ENCODE measurements at places on chromosomes 7 and 10.

DNA sequence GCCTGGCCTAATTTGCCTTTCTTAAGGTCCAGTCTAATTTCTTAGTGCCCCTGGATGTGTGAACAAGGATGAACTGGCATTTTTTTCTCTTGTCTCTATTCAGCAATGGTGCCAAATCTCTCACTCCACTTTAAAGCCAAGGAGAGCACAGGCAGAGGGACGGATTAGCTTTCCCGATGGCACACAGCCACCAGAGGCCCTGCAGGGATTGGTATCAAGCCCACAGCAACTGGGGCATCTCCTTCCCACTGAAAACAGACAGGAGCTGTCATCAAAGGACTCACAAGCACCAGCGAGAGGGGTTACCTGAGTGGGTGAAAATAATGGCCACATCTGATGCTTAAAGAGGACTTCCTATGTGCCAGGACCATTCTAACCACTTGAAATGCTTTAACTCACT lies 83.1 kb downstream of the ITIH5 start:
- no peak for DNase-seq

DNA sequence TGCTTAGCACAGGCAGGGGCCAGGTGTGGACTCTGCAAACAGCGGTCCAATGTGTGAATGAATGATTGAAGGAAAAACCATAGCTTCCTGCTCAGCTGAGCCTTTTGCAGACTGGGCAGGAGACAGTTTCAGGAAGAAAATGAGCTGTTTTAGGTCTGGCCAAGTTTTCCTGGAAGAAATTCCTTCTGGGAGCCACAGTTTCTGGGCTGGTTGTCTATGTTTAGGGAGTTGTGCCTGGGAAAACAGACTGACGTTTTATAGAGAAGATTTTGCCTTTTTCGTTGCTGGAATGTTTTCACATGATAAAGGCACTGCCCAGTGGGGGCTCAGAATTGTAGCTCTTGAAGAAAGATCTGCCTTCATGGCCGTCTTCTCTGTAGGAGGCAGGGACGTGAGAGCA lies 255.1 kb downstream of the CCSER2 start:
- DNase-seq: no peak

DNA sequence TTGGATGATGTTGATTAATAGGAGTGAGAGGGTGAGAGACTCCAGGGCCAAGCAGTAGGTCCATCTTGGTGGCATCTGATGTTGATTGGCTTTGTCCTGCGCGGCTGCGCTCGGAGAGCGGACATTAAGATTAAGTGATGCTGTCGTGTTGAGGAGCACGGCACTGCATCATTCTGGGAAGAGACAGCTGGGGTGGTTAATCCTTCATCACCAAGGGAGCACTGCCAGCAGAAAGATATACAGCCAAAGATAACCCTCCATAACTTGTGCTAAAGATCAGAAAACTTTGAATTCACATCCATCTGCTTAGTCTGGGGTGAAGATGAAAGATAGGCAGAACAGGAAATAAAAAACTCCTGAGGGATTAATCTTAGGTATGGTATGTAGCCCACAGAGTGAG lies 208.3 kb downstream of the LRMDA start:
- DNase-seq: no peak

GRCh38 chr10:74021248-74022055 lies 23.5 kb downstream of the VCL start:
- no peak for DNase-seq

DNA sequence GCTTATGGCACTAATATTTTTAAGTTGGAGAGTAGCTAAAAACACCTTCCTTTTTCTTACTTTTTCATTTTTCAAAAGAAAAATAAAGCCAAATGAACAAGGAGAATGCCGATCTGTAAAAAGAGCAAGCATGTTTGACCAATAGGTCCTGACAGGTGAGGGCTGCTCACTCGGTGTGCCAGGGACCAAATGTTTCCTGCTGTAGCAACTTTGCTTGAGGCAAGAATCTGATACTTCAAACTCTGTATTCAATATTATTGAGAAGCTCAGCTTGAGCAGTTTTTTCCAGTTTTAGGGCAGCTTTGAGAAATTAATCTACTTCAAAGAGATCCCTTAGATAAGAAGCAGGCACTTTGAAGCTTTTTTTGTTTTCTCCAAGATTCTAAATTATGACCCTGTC lies 298.1 kb downstream of the BICC1 start:
- DNase-seq: no peak

DNA sequence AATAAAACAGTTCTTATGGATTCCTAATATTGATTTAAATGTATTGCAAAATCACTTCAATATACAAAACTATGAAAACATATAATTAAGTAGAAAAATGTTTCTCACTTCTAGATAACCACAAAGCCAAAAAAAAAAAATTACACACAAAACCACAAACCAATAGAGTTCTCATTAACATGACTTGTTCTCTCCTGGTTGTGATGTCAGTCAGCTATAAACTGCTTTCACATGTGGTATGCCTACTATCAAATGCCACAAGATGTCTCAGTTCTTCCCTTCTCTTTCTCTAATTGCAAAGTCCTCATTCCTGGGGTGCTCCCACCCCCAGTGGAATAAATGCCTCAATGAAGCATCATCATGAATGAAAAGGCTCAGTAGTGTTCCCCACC lies 16.6 kb downstream of the GNAI1 start:
- no peak for DNase-seq

GRCh38 chr10:119003572-119004289 lies 25.8 kb upstream of the NANOS1 start:
- peak; percentile 41 for DNase-seq

DNA sequence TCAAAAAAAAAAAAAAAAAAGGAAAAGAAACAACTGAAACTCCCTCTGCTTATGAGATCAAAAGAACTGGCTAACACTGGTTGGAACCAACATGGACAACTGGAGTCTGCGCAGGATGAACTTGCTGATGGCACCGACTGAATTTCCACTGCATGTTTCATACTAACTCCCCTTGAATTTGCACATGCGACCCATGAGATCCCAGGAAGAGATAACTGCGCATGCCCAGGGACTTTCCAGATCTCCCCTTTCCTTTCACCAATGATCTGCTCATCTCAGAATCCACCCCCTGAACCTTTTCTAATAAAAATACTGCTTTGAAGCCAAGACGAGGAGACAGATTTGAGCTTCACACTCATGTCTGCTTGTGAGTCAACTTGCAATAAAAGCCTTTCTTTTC lies 20.7 kb downstream of the LBX1 start:
- no peak for DNase-seq
